Suppressor macrophage treated with lipopolysaccharide for 4 hours (primary cell): ENCODE measurements at places on chromosomes 2 and 18.

- DNase-seq, result no peak
Measured at GRCh38 chr2:30766666-30767065, 40.6 kb downstream of the CAPN13 start.

DNA sequence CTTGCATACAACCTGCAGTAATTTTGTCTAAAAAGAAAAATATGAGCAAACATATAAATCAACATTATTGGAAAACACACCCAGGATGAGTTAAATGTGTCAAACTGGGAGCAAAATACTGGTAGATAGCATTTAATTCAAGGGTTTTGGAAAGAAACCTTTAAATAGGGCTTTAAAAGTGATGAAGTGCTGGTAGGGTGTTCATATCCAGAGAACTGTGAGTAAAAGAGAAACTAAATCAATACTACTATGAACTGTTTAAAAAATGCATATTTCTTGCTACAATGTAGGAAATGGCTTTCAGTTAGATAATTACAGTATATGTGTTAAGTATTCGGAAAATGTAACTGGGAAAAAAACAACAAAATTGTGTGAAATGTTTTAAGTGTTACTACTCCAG lies 117.8 kb downstream of the ATAD2B start:
- no peak for DNase-seq

DNA sequence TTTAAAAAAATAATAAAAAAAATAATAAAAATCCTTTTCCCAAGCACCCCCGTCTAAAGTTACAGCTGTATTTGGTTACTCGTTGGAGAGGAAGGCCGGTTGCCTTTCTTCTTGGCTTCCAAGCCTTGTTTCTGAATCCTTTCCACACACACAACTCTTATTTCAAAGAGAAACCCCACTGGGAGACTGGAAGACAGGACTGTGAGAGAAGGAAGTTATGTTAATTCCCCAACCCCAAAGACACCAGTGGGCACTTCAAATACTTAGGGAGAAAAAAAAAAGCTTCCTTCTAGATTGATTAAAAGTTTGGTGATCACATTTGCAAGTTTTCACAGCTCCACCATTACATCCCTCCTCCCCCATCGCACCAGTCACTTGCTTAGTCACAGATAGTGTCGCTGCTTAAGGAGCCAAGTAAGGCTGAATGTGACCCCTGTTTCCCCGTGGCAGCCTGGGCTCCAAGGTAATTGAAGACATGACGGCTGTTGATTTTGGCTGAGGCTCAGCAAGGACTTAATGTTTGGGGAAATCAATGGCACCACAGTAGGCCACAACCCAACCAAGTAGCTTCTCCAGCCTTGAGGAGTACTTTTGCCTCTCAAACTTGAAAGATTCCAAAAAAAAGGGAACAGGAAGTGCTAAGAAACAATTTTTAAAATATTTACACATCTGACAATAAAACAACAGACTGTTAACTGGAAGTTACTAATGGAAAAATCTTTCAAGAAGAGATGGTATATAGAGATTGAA lies 40.8 kb upstream of the FRZB start:
- no peak for DNase-seq

DNA sequence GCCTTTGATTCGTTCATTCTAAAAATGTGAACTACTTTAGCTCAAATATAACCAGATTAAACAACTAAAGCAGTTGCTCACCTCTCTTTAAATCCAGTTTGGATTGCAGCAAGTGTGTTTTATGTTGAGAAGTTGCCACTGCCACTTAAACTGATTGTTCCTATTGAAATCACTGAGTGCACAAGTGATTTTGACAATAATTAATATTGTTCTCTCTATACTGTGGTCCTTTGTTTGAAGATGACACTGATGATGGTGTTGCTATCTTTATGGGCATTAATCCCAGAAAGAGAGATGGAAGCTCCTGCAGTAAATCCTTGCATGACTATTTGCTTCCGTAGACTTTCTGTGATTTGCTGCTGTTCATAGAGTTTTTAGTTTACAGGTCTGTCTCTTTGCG lies 251.4 kb upstream of the ZEB2 start:
- no peak for DNase-seq

DNA sequence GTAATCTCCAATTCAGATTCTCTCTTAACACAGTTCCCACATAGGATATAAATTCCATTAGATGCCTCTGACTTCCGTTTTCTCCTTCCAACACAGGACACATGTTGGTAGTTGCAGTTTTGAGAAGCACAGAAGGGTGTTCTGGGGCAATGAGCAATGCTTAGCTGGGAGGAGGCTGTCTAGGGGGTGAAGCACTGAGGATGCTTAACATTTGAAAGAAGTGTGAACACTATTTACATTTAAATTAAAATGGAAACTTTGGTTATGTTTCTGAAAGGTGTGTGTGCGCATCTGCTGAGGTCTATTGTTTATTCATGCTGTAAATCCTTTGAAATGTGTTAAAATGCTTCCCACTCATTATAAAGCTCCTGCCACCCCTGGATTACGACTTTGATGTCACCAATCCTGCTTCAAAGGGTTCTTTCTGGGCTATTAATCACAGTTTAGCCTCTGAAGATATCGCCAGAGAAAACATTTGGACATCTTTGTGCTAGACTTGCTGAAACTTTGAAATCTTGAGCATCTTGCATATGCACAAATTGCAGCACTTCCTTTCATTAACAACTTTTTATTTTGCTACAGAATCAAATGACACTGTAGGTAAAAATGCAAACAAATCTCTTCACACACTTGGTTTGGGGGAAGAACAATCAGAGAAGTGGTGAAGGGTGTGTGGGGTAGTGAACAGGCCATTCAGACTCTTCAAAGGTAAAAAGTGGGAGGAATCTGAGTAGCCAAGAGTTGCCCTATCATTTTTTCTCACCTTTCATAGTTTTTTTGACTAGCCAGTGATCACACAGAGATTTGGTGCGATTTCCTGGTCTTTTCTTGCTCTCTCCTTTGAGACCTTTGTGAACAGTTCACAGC lies 258.4 kb downstream of the MYO3B start:
- DNase-seq, result no peak

GRCh38 chr2:204239411-204240165 lies 303.0 kb downstream of the ICOS start:
- no peak for DNase-seq

DNA sequence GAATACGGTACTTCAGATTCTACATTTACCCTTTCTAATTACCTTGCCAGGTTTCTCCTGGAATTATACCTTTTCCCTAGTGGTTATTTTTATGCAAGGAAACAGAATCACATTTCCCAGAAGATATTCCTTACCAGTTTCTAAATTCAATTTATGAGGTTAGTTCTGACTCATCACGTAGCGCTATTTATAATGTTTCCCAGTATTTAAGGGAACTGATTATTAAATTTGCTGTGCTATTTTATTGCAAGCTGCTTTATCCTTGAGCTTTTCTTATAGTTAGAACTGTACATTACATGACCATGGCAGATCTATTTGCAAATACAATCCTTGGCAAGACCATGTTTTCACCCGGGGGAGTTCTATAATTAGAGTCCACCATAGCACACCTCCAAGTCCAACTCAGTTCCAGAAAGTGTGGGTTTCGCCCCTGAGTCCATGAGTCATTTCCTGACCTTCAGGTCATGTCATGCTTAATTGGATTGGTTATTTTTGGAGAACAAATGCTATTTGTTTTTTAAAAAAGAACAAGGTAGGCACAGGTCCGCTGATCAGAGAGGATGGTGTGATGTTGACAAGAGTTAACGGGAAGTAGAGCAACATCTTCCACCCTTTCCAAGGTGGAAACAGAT lies 126.6 kb downstream of the ZNF532 start:
- DNase-seq, result no peak

DNA sequence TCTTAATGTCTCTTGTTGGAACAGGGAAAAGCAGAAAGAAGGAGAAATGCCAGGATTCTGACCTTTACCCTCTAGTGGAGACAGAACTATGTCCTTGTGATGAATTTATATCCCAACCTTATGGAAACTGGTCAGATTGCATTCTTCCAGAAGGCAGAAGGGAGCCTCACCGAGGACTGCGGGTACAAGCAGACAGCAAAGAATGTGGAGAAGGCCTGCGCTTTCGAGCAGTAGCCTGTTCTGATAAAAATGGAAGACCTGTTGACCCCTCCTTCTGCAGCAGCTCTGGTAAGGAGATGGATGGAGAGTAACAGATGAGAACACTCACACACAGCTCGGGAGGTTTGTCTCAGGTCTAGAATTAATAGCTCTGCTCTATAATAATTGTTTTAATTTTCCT lies 552.7 kb upstream of the HNMT start:
- DNase-seq, result no peak

DNA sequence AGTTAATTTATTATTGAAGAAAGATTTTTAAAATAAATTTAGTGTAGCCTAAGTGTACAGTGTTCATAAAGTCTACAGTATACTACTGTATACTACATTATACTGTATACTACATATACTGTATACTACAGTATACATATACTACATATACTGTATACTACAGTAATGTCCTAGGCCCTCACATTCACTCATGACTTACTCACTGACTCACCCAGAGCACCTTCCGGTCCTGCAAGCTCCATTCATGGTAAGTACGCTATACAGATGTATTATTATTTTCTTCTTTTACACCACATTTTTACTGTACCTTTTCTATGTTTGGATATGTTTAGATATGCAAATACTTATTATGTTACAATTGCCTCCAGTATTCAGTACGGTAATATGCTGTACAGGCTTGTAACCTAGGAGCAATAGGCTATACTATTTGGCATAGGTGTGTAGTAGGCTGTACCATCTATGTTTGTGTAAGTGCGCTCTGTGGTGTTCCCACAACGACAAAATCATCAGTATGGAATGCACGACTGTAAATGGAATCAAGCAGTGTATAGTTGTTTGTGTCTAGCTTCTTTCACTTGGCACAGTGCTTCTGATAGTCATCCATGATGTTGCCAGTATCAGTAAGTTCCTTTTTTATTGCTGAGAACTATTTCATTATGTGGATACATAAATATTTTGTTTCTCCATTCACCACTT lies 245.7 kb downstream of the MTX2 start:
- no peak for DNase-seq

GRCh38 chr2:76194031-76194775 lies 483.5 kb upstream of the GCFC2 start:
- DNase-seq, result no peak

DNA sequence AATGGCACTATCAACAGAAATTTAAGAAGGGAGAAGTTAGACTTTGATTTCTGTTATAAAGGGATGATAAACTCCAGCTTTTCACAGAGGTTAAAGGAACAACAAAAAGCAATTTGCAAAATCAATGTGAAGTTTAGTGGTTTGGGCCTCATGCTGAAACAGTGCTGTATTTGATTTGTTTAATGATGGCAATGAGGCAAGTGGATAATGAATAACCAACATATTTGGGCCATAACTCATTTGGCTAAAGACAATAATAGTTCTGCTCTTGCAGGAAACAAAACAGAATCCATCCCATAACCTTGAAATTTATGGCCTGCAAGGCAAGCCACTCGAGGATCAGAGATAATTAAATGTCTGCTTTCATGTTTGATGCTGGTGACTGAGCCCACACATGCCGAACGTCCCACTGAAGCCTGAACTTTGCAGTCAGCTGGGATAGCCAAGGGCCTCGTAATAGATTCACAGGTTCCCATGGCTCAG lies 56.5 kb downstream of the TPGS2 start:
- DNase-seq, result no peak

DNA sequence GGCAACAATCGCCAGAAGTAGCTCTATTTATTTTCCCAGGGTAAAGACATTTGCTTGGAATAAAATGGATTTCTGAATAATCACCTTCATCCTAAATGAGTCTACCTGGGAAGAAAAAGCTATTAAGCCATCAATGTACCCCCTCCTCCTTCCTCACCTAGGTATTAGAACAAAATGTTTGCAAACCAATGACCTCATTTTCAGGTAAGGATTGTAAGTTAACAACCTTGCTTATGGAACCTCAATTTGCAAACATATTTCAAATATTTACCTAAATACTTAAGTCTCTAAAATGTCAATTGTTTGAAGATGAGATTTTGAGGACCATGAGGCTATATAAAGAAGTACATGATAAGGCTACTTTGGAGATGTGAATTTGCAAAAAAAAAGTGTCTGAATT lies 43.9 kb downstream of the CAVIN2 start:
- no peak for DNase-seq

DNA sequence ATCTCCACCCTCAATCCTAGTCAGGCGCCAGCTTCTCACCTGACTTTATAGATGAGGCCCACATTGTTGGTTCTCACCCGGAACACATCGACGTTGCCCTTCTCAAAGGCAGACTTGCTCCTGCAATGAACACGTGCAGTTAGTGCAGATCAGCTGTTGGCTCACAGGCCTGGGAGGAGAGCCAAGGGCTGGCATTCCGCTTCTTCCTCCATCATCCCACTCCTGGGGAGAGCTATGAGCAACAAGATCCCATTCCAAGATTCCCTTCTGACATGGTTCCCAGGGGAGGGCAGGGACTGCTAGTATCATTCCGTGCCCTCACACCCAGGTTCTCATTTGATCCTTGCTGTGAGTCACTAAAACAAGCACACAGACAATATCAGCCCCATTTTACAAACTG lies 15.1 kb downstream of the LOXHD1 start:
- no peak for DNase-seq

GRCh38 chr18:27954226-27954625 lies 222.7 kb downstream of the CDH2 start:
- no peak for DNase-seq

DNA sequence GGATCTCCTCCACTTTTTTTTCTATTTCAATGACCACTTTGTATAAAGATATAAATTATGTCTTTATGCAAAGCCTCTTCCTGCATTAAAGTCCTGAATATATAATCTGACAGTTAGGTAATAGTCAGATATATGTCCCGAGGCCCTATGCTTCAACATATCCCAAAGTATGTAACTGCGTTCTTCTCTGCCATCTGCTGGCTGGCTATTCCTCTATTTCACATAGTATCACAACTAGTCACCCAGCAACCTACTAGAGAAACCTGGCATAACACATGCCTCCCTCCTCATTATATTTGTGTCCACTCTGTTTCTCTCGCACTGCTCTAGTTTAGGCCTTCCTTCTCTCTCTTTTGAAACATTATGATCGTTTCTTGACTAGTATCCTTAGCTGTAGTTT lies 640.8 kb downstream of the DPP10 start:
- DNase-seq, result no peak

DNA sequence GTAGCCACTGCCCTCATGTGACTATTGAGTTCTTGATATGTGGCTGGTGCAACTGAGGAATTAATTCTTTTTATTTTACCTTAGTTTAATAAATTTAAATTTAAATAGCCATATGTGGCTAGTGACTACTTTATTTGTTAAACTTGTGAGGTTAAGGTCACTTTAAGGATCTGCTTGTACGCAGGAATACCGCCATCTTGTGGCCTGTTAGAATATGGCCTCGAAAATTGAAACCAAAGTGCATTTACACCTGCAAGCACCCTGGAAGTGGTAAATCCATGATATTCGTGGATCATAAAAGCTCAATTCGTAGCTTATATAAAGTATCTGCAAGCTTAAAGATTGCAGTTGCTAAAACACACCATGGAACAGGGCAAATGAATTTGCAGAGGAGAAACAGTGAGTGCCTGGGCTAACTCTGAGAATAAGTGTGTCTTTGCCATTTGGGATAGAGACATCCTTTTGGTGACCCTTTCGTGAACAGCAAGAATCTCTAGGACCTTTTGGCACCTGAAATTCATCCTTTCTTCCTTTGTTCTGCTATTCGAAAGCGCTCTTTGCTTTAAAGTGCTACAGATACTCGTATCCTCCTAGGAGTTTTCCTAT lies 59.9 kb upstream of the REG3A start:
- peak; percentile 56 for DNase-seq

- no peak for DNase-seq
Measured at GRCh38 chr2:99905025-99905424, 237.4 kb downstream of the AFF3 start.
